Dorsolateral prefrontal cortex (tissue), 122 donors: ENCODE measurements at places on chromosomes 1 and 21.

GRCh38 chr21:31310750-31311149, 33.3 kb downstream of the TIAM1 start:
- DNase-seq = no peak

DNA sequence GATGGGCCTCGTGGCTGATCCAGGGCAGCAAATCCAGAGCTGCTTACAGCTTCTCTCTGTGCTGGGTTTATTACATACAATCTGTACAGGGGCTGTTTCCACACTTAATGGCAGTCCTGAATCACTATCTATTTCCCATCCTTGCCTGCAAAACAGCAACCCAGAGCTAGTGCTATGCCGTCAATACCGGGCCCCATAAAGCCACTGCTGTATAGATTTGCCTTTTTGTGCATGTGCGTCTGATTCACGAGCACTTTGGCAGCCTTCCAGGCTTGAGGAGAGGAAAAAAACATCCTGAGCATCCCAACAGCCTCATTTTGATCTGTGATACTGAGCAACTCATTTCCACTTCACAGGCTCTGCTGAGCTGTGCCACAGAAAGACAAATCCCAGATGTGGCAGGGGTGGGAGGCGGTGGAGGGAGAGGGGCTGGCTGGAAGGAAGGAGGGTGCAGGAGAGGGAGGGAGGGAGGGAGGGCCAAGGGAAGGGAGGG, 65.2 kb upstream of the TARBP1 start:
- DNase-seq = peak; percentile 54

DNA sequence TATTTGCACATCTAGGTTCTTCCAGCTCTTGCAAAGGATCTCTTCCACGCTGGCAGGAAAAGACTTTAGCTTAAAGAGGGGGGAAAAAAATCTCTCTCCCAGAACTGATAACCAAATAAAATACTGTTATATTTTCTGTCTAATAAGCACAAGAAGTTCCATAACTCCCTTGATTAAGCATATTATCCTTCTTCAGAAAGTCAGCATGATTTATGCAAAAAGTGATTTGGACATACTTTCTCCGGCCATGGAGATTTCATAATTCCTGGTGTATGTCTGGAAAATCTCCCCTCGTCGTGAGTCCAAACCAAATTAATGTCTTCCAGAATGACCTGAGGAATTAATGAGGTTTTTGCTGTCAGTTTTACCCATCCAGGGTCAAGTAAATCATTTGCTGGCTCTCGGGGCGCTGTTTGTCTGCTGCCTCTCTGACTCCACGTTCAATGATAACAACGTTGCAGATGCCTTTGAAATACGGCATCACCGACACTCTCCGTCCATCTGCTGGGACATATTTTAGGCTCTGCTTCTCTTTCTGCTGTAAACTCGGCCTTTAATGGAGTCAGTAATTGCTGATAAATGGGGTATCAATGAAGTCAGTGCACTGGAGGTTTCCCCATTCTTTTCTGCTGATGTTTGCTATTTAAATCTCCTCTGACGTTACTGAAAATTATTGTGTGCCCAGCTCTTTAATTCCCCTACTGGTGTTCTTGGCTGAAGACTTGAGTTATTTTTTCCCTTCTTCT, 112.9 kb downstream of the HLX start:
- DNase-seq = no peak

GRCh38 chr1:64963466-64963865, 2.9 kb downstream of the JAK1 start:
- DNase-seq = no peak

GRCh38 chr1:113534130-113534817, 144.0 kb downstream of the MAGI3 start:
- DNase-seq = no peak

DNA sequence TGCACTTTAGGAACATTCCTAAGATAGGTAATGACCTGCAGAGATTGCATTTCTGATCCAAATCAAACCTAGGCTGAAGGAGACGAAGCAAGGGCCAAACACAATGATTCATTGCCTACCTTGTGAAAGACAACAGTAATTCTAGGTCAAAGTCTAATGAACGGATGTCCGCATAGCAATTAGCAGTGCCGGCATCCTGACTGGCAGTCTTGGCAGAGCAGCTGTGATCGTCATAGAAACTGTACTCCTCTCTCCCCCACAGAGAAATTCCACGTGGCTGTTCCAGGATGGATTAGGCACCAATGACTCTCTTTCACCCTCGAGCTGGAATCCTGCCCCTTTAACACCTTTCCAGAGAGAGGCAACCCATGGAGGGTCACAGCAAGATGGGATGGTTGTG, 28.9 kb upstream of the VAV3 start:
- DNase-seq = no peak

DNA sequence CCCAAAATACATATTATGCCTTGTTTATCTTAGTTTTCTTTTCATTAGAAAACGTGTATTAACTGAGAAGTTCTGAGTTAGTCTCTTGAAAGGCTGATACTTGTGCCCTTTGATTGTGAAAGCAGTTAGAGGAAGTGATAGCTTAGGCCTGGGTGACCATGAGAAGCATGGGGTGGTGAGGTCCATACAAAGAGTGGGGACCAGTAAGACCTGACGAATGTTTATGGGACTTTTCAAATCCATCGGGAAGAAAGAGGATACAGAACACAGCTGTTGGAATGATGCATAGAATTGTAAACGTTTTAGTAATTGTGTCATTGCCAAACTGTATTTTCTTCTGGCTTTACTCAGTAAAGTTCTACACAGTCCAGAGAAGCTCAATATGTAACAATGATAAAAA, 259.8 kb downstream of the LMO4 start:
- DNase-seq = no peak

- DNase-seq = no peak
Observed at GRCh38 chr1:185287451-185287850, 29.6 kb downstream of the IVNS1ABP start.

GRCh38 chr1:178630417-178630816, 94.6 kb upstream of the RALGPS2 start:
- no peak for DNase-seq

- DNase-seq = no peak
Observed at GRCh38 chr1:235597867-235598553, 51.6 kb downstream of the GNG4 start.

- DNase-seq = no peak
Observed at GRCh38 chr21:39083377-39084008, 99.8 kb downstream of the PSMG1 start.
